HuH-7 (cell line): ENCODE measurements at places on chromosomes 16 and 17.

DNA sequence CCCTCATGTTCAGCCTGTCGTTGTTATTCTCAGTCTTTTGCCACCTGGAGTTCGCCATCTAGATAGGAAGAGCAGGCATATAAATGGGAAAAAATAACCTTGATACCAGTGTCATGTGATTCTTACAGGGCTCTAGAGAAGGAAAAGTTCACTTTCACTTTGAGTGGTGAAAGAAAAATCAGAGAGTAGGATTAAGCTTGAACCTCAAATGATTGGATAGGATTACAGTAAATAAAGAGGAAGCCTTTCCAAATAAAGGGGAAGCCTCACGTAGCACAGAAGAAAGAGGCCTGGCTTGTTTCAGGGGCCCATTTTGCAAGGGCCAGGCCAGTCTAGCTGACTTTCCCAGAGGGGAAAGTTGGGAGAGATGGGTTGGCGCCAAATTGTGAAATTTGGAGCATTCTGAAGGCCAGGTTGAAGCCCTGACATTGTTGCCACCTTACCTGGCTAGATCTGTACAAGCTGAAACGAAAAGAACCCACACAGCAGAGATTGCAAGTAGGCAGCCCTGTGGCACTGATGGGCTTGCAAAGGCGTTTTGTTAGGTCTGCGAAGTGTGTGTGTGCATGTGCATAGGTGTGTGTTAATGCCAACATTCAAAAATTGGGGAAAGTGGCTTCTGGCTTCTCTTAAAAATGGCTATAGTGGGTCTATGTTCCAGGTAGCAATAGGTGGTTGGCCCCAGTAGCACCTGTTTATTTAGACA is 38.8 kb downstream of the TMC6 start:
- no peak for DNase-seq

DNA sequence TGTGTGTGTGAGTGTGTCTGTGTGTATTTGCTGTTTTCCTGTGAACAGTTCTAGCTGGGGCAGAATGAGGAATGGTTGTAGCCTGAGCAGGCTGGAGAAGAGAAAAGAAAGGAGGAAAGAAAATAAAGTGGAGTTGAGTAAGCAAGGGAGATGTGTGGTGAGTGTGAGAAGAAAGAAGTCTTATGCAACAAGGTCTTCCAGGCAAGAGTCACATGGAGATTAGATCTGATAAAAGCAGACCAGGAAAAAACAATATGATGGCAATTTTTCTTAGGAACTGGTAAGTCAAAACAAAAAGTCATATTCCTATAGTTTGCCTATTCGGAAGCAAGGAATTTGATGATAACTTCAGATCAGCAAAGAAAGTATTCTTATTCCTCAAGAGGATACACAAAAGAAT is 125.0 kb downstream of the HS3ST3A1 start:
- no peak for DNase-seq

DNA sequence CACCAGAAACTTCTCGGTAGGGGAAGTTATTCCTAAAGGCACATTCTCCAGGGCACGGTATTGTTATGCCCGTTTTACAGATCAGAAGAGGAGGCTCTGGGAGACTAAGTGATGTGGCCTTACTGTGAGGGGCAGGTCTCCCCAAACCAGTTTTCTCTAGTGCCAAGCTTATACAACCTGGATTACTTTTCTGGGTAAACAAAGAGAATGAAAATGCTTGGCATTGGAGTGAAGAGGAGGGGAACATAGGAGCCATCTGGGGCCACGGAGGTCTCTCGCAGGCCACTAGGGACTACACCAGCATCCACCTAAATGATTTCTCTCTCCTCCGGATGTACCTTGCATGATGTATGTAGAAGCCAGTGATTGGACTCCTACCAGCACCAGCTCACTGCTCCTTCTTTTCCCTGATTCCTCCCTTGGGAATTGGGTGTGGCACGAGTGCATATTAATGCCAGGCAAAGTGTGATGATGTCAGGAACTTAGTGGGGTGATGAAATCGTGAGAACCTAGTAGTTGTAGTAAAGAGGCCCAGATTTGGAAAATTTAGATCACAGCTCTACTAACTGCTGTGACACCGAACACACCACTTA is 674 bp downstream of the TOM1L1 start:
- peak; percentile 6 for DNase-seq

GRCh38 chr16:83402160-83402814 is 405.5 kb upstream of the HSBP1 start:
- DNase-seq = no peak

- no peak for DNase-seq
Measured at GRCh38 chr17:29569245-29569950, 897 bp downstream of the TP53I13 start.

- no peak for DNase-seq
Measured at GRCh38 chr16:84606081-84606875, 11.6 kb downstream of the COTL1 start.

- DNase-seq = peak; percentile 60
Measured at GRCh38 chr17:68172461-68172954, 75.3 kb upstream of the AMZ2 start.
